ENCODE measurements at places on chromosomes 4 and X. TPM values are rescaled to one million over a fixed set of nuclear protein-coding genes. Genes with fewer than 3 reads are reported as not detected.

DNA sequence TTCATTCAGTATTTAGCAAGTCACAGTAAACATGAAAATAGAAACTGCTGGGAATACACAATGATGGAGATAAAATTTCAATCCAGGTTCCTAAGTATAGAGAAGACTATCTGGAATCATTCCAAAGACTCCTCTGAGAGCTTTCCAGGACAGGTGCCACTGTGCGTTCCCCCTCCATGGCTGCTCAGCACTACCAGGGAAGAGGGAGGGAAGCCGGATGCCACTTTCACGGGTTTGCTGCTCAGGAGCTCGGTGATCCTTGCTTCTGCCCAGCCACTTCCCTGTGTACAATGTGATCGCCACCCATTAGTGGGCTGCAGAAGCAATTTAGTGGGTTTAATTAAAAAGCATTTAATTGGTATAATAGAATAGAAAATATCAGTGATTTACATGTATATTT is 94.5 kb downstream of the FNIP2 start:
- no peak overlapping the region for H3K4me3 ChIP-seq
- DNase-seq, result no peak
- H3K36me3 ChIP-seq, result peaks cover 5% of the 10 kb centered on the region

DNA sequence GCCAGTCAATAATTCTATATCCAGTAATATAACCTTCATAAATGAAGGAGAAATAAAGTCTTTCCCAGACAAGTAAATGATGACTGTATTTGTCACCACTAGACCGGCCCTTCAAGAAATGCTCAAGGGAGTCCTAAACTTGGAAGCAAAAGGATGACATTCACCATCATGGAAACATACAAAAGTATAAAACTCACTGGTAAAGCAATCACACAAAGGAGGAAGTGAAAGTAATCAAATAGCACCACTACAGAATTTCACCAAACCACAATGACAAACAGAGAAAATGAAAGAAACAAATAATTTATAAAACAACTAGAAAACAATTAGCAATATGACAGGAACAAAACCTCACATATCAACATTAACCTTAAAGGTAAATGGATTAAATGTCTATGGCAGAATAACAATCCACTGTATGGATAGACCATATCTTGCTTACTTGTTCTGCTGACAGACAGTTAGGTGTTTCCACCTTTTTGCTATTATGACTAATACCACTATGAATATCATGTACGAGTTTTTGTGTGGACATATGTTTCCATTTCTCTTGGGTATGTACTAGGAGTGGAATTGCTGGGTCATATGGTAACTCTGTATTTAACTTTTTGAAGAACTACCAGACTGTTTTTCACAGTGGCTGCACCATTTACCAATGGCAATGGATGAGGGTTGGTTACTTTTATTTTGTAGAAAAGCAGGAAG is 44.9 kb downstream of the NAT8L start:
- no peak for DNase-seq
- H3K27ac ChIP-seq, result no peak overlapping the region
- no peak overlapping the region for H3K4me3 ChIP-seq
- no peaks in the 10 kb centered on the region for H3K36me3 ChIP-seq
- peaks cover 13% of the 10 kb centered on the region for H3K4me1 ChIP-seq
- no peaks in the 10 kb centered on the region for H3K27me3 ChIP-seq

GRCh38 chr4:98617358-98618047 is 40.9 kb downstream of the TSPAN5 start:
- H3K36me3 ChIP-seq, result no peaks in the 10 kb centered on the region
- peaks cover 47% of the 10 kb centered on the region for H3K4me1 ChIP-seq
- no peak for DNase-seq
- peak overlapping the region; percentile 2 for H3K27ac ChIP-seq

- no peak for DNase-seq
- H3K27me3 ChIP-seq, result peaks cover 8% of the 10 kb centered on the region
- H3K4me3 ChIP-seq, result no peak overlapping the region
Measured at GRCh38 chr4:55736605-55737183, 82.9 kb upstream of the EXOC1L start.

- no peaks in the 10 kb centered on the region for H3K27me3 ChIP-seq
- peak; percentile 29 for DNase-seq
- H3K36me3 ChIP-seq, result no peaks in the 10 kb centered on the region
- no peaks in the 10 kb centered on the region for H3K4me1 ChIP-seq
- no peak overlapping the region for H3K4me3 ChIP-seq
Measured at GRCh38 chr4:142449771-142450373, 396.2 kb downstream of the INPP4B start.

DNA sequence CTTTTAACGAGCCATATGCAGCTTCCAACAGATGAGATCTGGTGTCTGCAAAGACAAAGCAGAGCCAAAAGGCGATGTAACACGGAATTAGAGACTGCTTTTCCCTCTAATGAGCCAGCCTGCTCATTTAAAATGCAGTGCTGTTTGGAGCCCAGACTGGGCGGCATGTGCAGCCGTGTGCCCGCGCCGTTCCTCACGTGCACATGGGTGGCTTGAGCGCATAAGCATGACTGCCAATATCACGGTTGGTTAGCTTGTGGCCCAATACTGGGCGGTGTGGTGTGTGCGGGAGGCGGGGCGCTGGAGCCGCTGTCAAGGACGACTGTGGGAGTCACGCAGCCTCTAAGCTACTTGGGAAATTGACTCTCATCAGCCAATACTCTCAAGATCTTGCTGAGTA is 87.0 kb upstream of the SCOC start:
- H3K36me3 ChIP-seq, result no peaks in the 10 kb centered on the region
- H3K4me1 ChIP-seq, result no peaks in the 10 kb centered on the region
- no peak overlapping the region for H3K4me3 ChIP-seq
- H3K27me3 ChIP-seq, result peaks cover 14% of the 10 kb centered on the region

DNA sequence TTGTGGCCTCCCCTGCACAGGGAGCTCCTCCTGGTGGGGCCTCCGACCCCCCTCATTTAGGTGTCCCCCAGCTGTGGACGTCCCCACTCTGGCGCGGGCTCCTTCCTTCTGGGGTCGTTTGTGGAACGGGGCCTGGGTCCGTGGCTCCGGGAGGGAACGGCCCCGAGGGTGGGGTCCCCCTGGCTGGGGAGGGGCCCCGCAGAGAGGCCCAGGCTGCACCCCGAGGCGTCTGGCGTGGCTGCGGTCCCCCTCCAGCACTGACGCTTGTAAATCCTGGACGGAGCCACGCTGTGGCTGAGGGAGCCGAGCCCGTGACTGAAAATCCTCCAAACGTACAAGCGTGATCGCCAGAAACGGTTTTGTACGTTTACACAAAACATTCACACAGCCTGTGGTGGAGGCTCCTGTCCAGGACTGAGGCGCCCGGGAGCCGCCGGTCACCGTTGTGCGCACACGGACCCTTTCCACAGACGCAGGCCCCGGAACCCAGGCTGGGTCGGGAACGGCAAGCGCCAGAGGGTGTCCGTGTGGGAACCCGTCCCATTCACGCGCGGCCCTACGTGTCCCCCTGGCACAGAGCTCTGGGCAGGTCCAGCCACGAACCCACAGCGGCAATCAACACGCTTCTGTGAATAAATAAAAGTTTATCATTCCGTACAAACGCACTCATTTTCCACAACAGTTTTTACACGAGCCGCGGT is 15.2 kb upstream of the GTPBP6 start:
- H3K4me1 ChIP-seq, result peaks cover 8% of the 10 kb centered on the region
- H3K27ac ChIP-seq, result no peak overlapping the region
- no peaks in the 10 kb centered on the region for H3K36me3 ChIP-seq
- H3K27me3 ChIP-seq, result no peaks in the 10 kb centered on the region

- no peak overlapping the region for H3K4me3 ChIP-seq
- H3K27me3 ChIP-seq, result no peaks in the 10 kb centered on the region
- H3K27ac ChIP-seq, result no peak overlapping the region
- no peaks in the 10 kb centered on the region for H3K36me3 ChIP-seq
- no peak for DNase-seq
Measured at GRCh38 chr4:102862747-102863146, 6.0 kb upstream of the CISD2 start.

DNA sequence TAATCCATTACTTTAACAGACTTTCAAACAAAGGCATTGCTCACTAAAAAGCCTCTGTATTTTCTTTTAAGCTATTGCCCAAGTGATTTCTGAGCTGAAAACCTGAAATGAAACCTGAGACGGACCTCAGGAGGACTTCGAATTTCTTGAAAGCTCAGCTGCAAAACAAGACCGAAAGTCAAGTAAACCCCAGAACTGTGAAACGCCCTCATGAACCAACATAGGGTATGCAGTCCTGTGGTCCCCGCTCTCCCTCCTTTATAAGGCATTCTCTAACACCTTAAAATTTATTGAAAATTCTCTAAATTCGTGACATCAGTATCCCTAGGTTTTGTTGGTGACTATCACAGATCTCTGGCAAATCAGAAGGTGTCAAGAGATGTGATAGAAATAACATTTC is 91.8 kb downstream of the SHISA3 start:
- H3K4me1 ChIP-seq, result no peaks in the 10 kb centered on the region
- DNase-seq, result no peak
- H3K36me3 ChIP-seq, result no peaks in the 10 kb centered on the region
- H3K27ac ChIP-seq, result no peak overlapping the region
- no peak overlapping the region for H3K4me3 ChIP-seq

- H3K4me3 ChIP-seq, result no peak overlapping the region
- no peaks in the 10 kb centered on the region for H3K4me1 ChIP-seq
- peaks cover 4% of the 10 kb centered on the region for H3K27me3 ChIP-seq
- no peak overlapping the region for H3K27ac ChIP-seq
- DNase-seq, result no peak
Measured at GRCh38 chr4:122604146-122604545, 16.7 kb downstream of the IL21 start.

GRCh38 chrX:72304877-72305276 is 837 bp downstream of the CITED1 start:
- H3K27me3 ChIP-seq, result peaks cover 46% of the 10 kb centered on the region
- no peaks in the 10 kb centered on the region for H3K36me3 ChIP-seq
- DNase-seq, result no peak
- H3K27ac ChIP-seq, result no peak overlapping the region
- peak overlapping the region; percentile 39 for H3K4me3 ChIP-seq

DNA sequence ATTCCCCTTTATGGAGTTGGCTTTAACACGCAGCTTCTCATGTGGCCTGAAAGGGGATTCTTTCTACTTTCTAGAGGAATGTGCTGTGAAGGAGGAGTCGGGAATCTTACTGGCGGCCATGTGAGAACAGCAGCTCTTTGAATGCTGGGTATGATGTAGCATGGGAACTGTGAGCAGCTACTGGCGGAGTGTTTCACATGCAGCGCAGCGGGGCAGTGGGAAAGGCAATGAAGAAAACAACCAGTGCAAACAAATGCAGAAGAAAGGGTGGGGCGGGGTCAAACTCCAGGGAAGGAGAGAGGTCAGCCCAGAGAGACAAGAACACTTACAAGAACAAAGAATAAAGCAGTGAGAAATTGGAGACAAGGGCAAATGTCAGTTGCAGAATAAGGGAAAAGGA is 363.8 kb upstream of the FTHL17 start:
- DNase-seq, result peak; percentile 32
- H3K27ac ChIP-seq, result no peak overlapping the region
- H3K36me3 ChIP-seq, result no peaks in the 10 kb centered on the region
- H3K27me3 ChIP-seq, result no peaks in the 10 kb centered on the region

DNA sequence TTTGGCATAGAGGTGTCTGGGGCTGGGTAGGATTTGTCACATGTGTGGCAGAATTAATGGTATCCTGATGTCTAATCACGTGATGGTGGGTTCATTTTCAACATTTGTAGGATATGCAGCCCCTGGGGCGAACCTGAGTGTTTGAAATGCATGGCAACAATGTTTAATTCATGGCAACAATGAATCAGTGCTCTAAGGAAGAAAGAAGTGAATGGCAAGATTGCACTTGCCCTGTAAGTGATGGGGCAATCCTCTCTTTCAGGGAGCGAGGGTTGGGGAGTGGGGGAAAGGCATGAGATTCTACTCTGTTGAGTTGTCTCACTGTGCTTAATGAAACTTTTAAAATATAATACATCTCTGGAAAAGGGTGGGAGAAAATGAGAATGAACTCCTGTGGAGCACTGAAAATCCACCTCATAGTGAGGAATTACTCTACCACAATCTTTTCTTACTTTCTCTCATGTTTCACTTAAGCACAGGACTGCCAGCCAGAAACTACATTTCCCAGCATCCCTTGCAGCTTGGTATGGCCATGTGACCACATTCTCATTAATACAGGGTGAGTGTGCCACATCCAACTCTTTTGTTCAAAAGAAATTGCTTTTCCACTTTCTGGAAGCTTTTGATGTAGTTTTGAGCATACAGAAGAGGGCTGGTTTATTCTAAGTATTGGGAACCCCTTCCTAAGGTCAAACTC is 64.0 kb upstream of the PGM2 start:
- no peak for DNase-seq
- H3K4me3 ChIP-seq, result no peak overlapping the region
- no peaks in the 10 kb centered on the region for H3K36me3 ChIP-seq
- no peaks in the 10 kb centered on the region for H3K27me3 ChIP-seq
- no peak overlapping the region for H3K27ac ChIP-seq
- no peaks in the 10 kb centered on the region for H3K4me1 ChIP-seq

- DNase-seq, result no peak
- no peak overlapping the region for H3K4me3 ChIP-seq
- no peaks in the 10 kb centered on the region for H3K27me3 ChIP-seq
- peaks cover 80% of the 10 kb centered on the region for H3K36me3 ChIP-seq
- H3K27ac ChIP-seq, result peak overlapping the region; percentile 53
Measured at GRCh38 chr4:118753096-118753495, 67.9 kb downstream of the METTL14 start.

GRCh38 chr4:2746891-2747695 is 9.0 kb downstream of the TNIP2 start:
- DNase-seq, result no peak
- H3K36me3 ChIP-seq, result peaks cover 14% of the 10 kb centered on the region
- no peaks in the 10 kb centered on the region for H3K27me3 ChIP-seq
- H3K27ac ChIP-seq, result no peak overlapping the region
- H3K4me3 ChIP-seq, result no peak overlapping the region
- peaks cover 26% of the 10 kb centered on the region for H3K4me1 ChIP-seq

DNA sequence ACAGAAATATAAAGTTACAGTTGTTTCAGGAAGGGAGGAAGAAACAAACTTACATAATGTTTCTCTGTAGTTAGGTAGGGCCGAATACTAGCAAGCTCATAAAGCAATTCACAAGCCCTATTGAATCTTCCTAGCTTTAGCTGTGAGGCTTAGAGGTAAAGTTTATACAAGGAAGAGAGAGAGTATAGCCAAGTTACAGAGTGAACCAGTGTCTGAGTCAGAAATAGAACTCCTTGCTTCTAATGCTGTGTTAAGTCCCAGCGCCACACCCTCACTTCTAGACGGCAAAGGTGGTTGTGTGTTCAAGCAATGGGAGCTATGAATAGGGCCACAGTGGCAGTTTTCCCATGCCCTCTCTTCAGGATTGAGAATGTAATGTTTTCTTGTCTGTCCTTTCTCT is 6.1 kb downstream of the LPAR4 start:
- H3K27me3 ChIP-seq, result no peaks in the 10 kb centered on the region
- no peak for DNase-seq

The MAGEB6 gene
- total RNA-seq, result not detected

The ASB9 gene
- 0.27 TPM for total RNA-seq

The USP27X gene
- 2.7 TPM for total RNA-seq

The KLHL4 gene
- 19.8 TPM for total RNA-seq

The FOXP3 gene
- 0.09 TPM for total RNA-seq

The SMIM20 gene
- total RNA-seq, result 19.4 TPM

The VCX3A gene
- not detected for total RNA-seq

The NRK gene
- 18.3 TPM for total RNA-seq

The CLDN34 gene
- not detected for total RNA-seq

The WDFY3 gene
- 89.5 TPM for total RNA-seq

The VCX gene
- total RNA-seq, result not detected

The SLC10A4 gene
- total RNA-seq, result 0.26 TPM

The TTC29 gene
- not detected for total RNA-seq

The CASP6 gene
- 25.2 TPM for total RNA-seq
